ENCODE measurements at places on chromosomes 5 and 9. TPM values are rescaled to one million over a fixed set of nuclear protein-coding genes. Genes with fewer than 3 reads are reported as not detected.

DNA sequence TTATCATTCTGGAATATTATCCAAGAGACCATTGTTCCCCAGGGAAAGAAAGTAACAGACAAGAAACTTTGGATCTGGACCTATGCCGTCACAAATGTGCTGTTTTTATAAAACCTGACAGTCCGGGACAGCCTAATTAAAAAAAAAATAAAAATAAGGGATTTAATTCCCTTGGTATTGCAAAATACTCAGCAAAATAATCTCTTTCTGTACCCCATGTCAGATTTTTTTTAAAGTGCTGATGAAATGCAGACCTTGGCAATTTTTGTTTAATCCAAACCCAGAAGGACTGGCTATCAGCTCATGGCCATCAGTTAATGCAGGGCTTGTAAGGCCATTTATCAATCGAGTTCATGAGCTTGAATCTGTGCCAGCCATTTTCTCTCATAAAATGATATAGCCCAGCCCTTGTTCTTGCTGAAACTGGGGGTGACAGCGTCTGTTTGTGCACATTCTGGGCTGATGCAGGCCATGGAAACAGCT, 162.7 kb upstream of the S1PR3 start:
- no peak overlapping the region for H3K27ac ChIP-seq
- peaks cover 7% of the 10 kb centered on the region for H3K4me1 ChIP-seq
- H3K4me3 ChIP-seq: no peak overlapping the region
- H3K36me3 ChIP-seq: no peaks in the 10 kb centered on the region

- H3K27me3 ChIP-seq: no peaks in the 10 kb centered on the region
- peaks cover 13% of the 10 kb centered on the region for H3K4me1 ChIP-seq
- no peak overlapping the region for H3K4me3 ChIP-seq
- no peak overlapping the region for H3K27ac ChIP-seq
Measured at GRCh38 chr9:70291446-70291845, 32.7 kb downstream of the SMC5 start.

- H3K27me3 ChIP-seq: no peaks in the 10 kb centered on the region
- no peaks in the 10 kb centered on the region for H3K36me3 ChIP-seq
- H3K4me1 ChIP-seq: no peaks in the 10 kb centered on the region
- no peak overlapping the region for H3K4me3 ChIP-seq
Measured at GRCh38 chr9:7690014-7690413, 109.6 kb downstream of the DMAC1 start.

GRCh38 chr5:29972597-29972996, 1220.9 kb upstream of the CDH6 start:
- no peaks in the 10 kb centered on the region for H3K4me1 ChIP-seq
- H3K27me3 ChIP-seq: no peaks in the 10 kb centered on the region
- no peak overlapping the region for H3K4me3 ChIP-seq
- no peak for DNase-seq
- no peaks in the 10 kb centered on the region for H3K36me3 ChIP-seq

DNA sequence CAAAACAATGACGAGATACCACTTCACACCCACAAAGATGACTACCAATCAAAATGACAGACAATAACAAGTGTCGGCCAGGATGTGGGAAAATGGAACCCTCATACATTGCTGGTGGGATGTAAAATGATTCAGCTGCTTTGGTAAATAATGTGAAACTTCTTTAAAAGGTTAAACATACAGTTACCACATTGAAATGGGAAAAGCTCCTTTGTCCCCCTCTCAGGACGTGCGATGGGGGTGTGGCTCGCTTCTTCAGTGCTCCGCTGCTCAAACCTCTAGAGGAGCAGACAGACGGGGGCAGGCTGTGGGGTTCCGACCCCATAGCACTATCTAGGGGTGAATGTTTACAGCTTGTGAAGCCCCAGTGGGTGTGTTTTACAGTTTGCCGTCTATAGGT, 8.0 kb upstream of the PLPP6 start:
- H3K27ac ChIP-seq: peak overlapping the region; percentile 67
- DNase-seq: peak; percentile 64
- H3K4me1 ChIP-seq: peaks cover 25% of the 10 kb centered on the region
- peaks cover 8% of the 10 kb centered on the region for H3K27me3 ChIP-seq
- H3K36me3 ChIP-seq: peaks cover 5% of the 10 kb centered on the region

- H3K27ac ChIP-seq: peak overlapping the region; percentile 92
- no peaks in the 10 kb centered on the region for H3K27me3 ChIP-seq
- peaks cover 45% of the 10 kb centered on the region for H3K36me3 ChIP-seq
- peak overlapping the region; percentile 77 for H3K4me3 ChIP-seq
- peaks cover 82% of the 10 kb centered on the region for H3K4me1 ChIP-seq
Measured at GRCh38 chr5:131279204-131279603, 15.4 kb downstream of the CDC42SE2 start.

GRCh38 chr9:36191686-36192085, 965 bp downstream of the CLTA start:
- peaks cover 3% of the 10 kb centered on the region for H3K27me3 ChIP-seq
- peaks cover 61% of the 10 kb centered on the region for H3K4me1 ChIP-seq
- no peak for DNase-seq
- H3K36me3 ChIP-seq: peaks cover 22% of the 10 kb centered on the region
- H3K4me3 ChIP-seq: peak overlapping the region; percentile 99
- H3K27ac ChIP-seq: peak overlapping the region; percentile 93

GRCh38 chr5:89421035-89421434, 538.1 kb upstream of the MEF2C start:
- no peaks in the 10 kb centered on the region for H3K36me3 ChIP-seq
- H3K4me1 ChIP-seq: no peaks in the 10 kb centered on the region
- H3K4me3 ChIP-seq: no peak overlapping the region

DNA sequence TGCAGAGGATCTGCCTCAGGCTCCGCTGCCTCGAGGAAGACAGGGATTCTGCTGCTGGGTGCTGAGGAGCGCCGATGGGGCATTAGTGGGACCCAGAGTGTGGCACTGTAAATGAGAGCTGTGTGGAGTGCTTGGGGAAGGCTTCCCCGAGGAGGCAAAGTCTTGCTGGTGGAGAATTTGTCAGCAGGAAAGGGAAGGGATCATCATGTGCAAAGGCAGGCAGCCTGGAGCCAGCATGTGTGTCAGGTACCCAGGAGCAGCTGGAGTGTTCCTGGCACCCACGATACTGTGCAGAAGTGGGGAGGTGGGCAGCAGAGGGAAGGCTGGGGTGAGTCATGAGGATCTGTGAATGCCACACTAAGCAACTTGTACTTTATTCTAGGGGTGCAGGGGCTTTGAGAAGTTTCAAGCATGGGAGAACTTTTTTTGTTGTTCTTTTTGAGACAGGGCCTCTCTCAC, 12.3 kb downstream of the B4GALT7 start:
- no peak for DNase-seq
- no peaks in the 10 kb centered on the region for H3K27me3 ChIP-seq
- H3K36me3 ChIP-seq: peaks cover 8% of the 10 kb centered on the region

DNA sequence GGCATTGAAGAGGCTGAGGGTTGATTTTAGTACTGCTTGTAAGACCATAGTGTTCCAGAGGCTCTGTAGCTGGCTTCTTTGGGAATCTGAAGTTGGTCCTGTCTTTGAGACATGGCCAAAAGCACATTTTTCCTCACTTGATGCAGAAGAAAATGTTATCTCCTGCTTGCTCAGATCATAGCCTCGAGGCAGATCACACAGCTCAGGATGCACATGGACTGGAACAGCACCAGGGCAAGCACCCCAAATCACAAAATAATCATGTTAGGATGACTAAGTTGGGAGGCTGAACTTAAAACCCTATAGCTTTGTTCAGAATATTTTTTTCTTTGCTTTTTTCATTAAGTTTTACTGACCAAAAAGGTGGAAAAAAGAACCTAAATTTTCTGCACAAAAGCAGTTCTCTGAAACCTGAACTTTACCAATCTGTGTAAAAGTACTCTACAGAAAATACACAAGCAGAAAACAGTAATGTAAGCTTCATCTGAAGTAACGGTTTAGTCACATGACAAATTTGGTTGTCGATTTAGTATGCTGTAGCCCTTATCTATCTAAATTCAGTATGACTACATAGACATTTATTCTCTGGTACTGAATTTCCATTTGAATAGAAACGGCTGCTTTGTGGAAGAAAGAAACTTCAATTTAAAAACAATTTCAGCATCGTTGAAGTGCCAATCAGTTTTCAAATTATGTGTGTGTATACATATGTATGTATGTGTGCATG, 3.4 kb downstream of the KLHL9 start:
- H3K27me3 ChIP-seq: no peaks in the 10 kb centered on the region
- DNase-seq: no peak
- peak overlapping the region; percentile 24 for H3K27ac ChIP-seq
- H3K4me3 ChIP-seq: no peak overlapping the region
- peaks cover 31% of the 10 kb centered on the region for H3K36me3 ChIP-seq

GRCh38 chr9:130039528-130040147, 3.4 kb downstream of the FNBP1 start:
- H3K4me3 ChIP-seq: peak overlapping the region; percentile 98
- peak overlapping the region; percentile 97 for H3K27ac ChIP-seq
- H3K27me3 ChIP-seq: no peaks in the 10 kb centered on the region
- H3K36me3 ChIP-seq: peaks cover 26% of the 10 kb centered on the region

- H3K36me3 ChIP-seq: no peaks in the 10 kb centered on the region
- H3K4me3 ChIP-seq: no peak overlapping the region
- no peak overlapping the region for H3K27ac ChIP-seq
- DNase-seq: no peak
- no peaks in the 10 kb centered on the region for H3K27me3 ChIP-seq
- no peaks in the 10 kb centered on the region for H3K4me1 ChIP-seq
Measured at GRCh38 chr5:13553896-13554295, 390.6 kb downstream of the DNAH5 start.

GRCh38 chr5:111737716-111738115, 19.3 kb downstream of the NREP start:
- H3K4me1 ChIP-seq: peaks cover 7% of the 10 kb centered on the region
- H3K4me3 ChIP-seq: no peak overlapping the region
- no peak overlapping the region for H3K27ac ChIP-seq
- no peaks in the 10 kb centered on the region for H3K36me3 ChIP-seq

DNA sequence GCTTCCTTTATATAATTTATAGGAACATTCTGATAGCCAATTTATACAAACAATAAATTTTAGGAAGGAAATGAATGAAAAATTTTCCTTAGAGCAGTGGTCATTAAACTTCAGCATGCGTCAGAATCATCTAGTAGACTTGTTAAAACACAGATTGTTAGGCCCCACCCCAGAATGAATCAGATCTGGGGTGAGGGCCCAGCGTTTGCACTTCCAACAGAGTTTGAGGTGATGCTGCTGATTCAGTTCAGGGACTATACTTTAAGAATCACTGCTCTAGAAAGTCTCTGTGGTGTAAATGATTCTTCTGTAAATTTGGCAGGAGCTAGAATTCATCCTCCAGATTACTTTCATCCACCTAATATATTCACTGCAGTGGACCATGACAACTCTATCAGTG, 80.4 kb downstream of the SLC12A2 start:
- H3K4me1 ChIP-seq: no peaks in the 10 kb centered on the region
- H3K27ac ChIP-seq: no peak overlapping the region
- peaks cover 38% of the 10 kb centered on the region for H3K36me3 ChIP-seq
- no peak overlapping the region for H3K4me3 ChIP-seq

- peaks cover 2% of the 10 kb centered on the region for H3K4me1 ChIP-seq
- H3K4me3 ChIP-seq: no peak overlapping the region
- no peak for DNase-seq
- no peak overlapping the region for H3K27ac ChIP-seq
- no peaks in the 10 kb centered on the region for H3K36me3 ChIP-seq
Measured at GRCh38 chr9:8855046-8855445, 1055.5 kb upstream of the DMAC1 start.

GRCh38 chr5:77867194-77867691, 91.1 kb upstream of the TBCA start:
- no peak overlapping the region for H3K27ac ChIP-seq
- peaks cover 12% of the 10 kb centered on the region for H3K27me3 ChIP-seq
- no peak for DNase-seq
- H3K4me1 ChIP-seq: no peaks in the 10 kb centered on the region

GRCh38 chr5:131210151-131210510, 39.4 kb downstream of the LYRM7 start:
- no peaks in the 10 kb centered on the region for H3K27me3 ChIP-seq
- DNase-seq: no peak
- peaks cover 8% of the 10 kb centered on the region for H3K36me3 ChIP-seq
- peak overlapping the region; percentile 96 for H3K27ac ChIP-seq
- peaks cover 55% of the 10 kb centered on the region for H3K4me1 ChIP-seq

DNA sequence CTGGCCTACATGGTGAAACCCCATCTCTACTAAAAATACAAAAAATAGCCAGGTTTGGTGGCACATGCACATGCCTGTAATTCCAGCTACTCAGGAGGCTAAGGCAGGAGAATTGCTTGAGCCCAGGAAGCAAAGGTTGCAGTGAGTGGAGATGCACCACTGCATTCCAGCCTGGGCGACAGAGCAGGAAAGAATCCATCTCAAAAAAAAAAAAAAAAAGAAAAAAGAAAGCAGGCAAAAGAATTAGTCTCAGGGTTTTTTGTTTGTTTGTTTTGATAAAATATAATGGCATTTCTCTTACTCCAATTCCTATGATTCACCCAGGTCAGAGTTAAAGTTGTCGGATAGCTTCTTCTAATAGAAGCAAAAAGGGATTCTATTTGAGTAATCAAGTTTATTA, 67.0 kb upstream of the ATG10 start:
- H3K4me3 ChIP-seq: no peak overlapping the region
- no peaks in the 10 kb centered on the region for H3K27me3 ChIP-seq
- H3K4me1 ChIP-seq: no peaks in the 10 kb centered on the region

- H3K27ac ChIP-seq: no peak overlapping the region
- peaks cover 8% of the 10 kb centered on the region for H3K4me1 ChIP-seq
- no peak overlapping the region for H3K4me3 ChIP-seq
- no peak for DNase-seq
Measured at GRCh38 chr5:133034064-133034463, 7.7 kb upstream of the ZCCHC10 start.

GRCh38 chr5:108345541-108346171, 36.2 kb downstream of the FBXL17 start:
- DNase-seq: no peak
- H3K4me1 ChIP-seq: no peaks in the 10 kb centered on the region
- H3K36me3 ChIP-seq: no peaks in the 10 kb centered on the region

The IFNB1 gene
- total RNA-seq: 1.2 TPM

The TEK gene
- total RNA-seq: not detected

The MVB12B gene
- 57.0 TPM for total RNA-seq

The HMMR gene
- 87.7 TPM for total RNA-seq

The OR1J2 gene
- total RNA-seq: not detected

The MYORG gene
- 3.7 TPM for total RNA-seq

The SPEF2 gene
- total RNA-seq: 14.1 TPM

The LCN1 gene
- total RNA-seq: not detected

The TRMT10B gene
- total RNA-seq: 13.8 TPM

The TNFSF15 gene
- total RNA-seq: 0.16 TPM

The PCDHA5 gene
- total RNA-seq: not detected

The SLC36A3 gene
- total RNA-seq: not detected

The SLCO4C1 gene
- total RNA-seq: 0.55 TPM

The LCP2 gene
- 393 TPM for total RNA-seq

The HEMGN gene
- 0.23 TPM for total RNA-seq

The RNF208 gene
- total RNA-seq: 2.9 TPM
